ENCODE measurements at places on chromosomes 7 and 10. TPM values are rescaled to one million over a fixed set of nuclear protein-coding genes. Genes with fewer than 3 reads are reported as not detected.

The NSUN6 gene
- total RNA-seq: 15.8 TPM

The RAB19 gene
- total RNA-seq: 0.31 TPM

The GNG11 gene
- not detected for total RNA-seq

- DNase-seq: peak; percentile 76
Measured at GRCh38 chr10:92753865-92754264, 64.1 kb downstream of the HHEX start.

DNA sequence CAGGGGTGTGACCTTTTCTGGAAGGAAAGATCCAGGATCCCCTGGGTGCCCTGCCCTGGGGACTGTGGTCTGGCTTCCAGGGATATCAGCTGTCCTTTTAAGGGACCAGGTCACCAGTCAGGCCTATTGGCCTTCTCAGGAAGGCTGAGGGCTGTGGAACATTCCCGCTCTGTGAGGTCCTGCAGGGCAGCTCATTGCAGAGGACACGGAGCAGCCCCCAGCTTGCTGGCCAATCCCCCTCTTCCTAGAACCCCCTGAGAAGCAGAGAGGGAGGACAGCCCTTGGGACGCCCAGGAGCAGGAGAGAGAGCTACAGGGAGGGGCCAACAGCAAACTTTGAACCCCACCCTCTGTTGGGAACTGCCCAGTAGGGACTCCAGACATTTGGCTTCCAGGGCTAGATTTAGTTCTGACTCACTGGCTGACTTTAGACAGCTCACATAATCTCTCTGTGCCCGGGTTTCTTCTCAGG is 67.9 kb upstream of the COL13A1 start:
- no peak for DNase-seq

- DNase-seq: no peak
Measured at GRCh38 chr10:24396396-24396795, 187.5 kb downstream of the KIAA1217 start.

- no peak for DNase-seq
Measured at GRCh38 chr10:131645756-131646155, 255.1 kb upstream of the PPP2R2D start.

DNA sequence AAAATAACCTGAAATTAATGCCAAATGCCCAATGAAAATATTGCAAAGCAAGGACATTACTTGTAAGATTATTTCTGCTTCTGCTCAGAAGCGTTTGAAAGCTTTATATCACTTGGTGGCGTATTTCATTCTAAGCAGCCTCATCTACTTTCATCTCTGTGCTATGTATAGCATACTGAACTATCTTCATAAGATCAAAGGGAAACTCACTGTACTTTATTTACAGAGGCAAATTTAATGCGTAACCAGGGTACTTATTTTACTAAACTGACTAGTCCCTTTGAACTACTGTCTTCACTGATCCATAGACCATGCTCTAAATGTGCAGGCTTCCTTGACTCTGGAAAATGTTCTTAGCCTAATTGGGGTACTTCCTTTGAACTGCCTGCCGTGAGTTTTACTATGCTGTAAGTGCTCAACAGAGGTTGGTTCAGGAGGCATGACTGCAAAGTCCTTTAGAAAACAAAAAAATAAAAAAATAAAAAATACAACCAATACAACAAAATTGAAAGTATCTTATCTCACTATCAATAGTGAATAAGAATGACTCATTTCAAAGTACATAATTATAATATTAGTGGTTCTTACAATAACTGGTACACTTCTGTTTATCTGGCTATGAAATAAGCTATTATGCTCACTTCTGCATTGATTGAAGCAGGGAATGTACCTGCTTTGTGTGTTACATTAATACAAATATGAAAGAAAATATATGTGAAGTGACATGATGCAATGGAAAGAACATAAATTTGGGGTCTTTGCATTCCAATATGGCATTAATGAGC is 41.0 kb upstream of the TSPAN12 start:
- DNase-seq: no peak

DNA sequence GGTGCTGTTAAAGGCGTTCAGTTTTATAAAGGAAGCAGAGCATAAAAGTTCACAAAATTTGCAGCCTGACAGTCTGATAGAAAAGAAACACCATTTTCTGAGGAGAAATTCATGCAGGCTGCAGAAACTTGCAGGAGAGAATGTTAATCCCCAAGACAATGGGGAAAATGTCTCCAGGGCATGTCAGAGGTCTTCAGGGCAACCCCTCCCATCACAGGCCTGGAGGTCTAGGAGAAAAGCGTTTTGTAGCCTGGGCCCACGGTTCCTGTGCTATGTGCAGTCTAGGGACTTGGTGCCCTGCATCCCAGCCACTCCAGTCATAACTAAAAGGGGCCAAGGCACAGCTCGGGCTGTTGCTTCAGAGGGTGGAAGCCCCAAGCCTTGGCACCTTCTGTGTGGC is 68.4 kb upstream of the GJD4 start:
- DNase-seq: no peak

- peak; percentile 50 for DNase-seq
Measured at GRCh38 chr7:73891178-73891885, 30.4 kb downstream of the TMEM270 start.

GRCh38 chr10:78225594-78225993 is 191.9 kb downstream of the RPS24 start:
- DNase-seq: no peak

DNA sequence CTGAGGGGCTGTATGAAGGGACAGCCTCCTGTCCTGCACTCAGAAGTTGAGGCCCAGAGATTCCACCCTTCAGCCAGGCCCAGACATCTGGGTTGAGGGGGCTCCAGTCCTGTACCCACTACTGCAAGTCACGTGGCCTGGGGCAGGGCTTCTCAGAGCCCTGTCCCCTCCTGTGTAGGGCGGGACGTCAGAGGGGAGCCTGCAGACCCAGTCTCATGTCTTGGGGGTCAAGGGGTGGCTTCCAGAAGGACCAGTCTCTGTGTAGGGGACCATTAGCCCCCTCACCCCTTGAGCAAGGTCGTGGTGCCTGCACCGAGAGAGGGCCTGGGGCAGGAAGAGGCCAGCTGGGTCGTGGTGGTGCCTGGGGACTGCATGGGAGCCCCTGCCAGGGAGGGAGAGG is 593 bp upstream of the PILRA start:
- no peak for DNase-seq

GRCh38 chr7:78427209-78427608 is 628.6 kb downstream of the PHTF2 start:
- DNase-seq: no peak

- no peak for DNase-seq
Measured at GRCh38 chr10:10418387-10418786, 599.3 kb upstream of the CELF2 start.

- DNase-seq: no peak
Measured at GRCh38 chr7:52959336-52959735, 76.1 kb upstream of the POM121L12 start.

GRCh38 chr7:150385302-150385723 is 6.2 kb downstream of the ZNF775 start:
- DNase-seq: no peak

- no peak for DNase-seq
Measured at GRCh38 chr7:27751888-27752660, 12.1 kb downstream of the TAX1BP1 start.

Measured in K562 (cell line).